ENCODE measurements at places on chromosomes 4 and X.

GRCh38 chrX:22882543-22882942 is 117.2 kb upstream of the DDX53 start:
- no peak for DNase-seq

- DNase-seq: no peak
Observed at GRCh38 chrX:154430916-154431315, 2.4 kb downstream of the ATP6AP1 start.

GRCh38 chrX:39204945-39205344 is 403.7 kb downstream of the MID1IP1 start:
- no peak for DNase-seq

- no peak for DNase-seq
Observed at GRCh38 chr4:118124997-118125396, 90.7 kb downstream of the NDST3 start.
